ENCODE measurements at places on chromosomes 3 and 15.
A peak's percentile ranks its signal among the peaks of the same experiment; 100 is the strongest.

DNA sequence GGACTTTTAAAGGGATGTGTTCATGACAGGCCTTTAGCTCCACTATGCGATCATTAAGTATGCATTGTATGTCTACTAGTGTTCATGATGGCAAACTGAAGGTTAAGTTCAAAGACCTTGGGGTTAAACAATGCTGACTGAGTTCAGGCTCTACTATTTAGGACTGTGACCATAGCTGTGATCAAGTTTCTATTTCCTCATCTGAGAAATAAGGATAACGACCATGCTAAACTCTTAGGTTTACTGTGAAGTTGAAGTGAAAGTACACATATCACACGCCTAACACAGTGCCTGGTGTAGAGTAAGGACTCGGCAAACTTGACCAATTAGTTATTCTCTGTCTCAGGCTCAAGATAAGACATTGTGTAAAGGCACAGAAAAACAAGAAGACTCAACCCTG lies 243.2 kb downstream of the MBNL1 start:
- no peak for DNase-seq

DNA sequence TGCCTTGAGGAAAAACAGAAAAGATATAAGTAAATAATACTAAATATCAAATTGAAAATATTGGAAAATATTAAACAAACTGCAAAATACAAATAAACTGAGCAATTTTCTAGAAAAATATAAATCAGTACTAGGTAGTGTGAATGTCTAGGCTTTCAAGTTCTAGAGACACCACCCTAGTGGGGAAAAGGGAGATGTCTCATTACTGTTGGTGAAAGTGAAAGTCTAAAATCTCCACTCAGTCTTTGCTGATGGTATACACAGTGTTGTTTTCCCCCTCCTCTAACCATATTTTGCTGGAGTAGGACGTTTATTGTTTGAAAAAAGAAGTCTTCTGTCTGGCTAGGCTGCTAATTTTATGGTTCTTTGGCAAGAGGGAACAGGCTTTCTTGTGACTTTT lies 1368.9 kb downstream of the OTOL1 start:
- DNase-seq: no peak

GRCh38 chr3:104628185-104628789 lies 738.4 kb upstream of the ALCAM start:
- peak; percentile 72 for DNase-seq

GRCh38 chr15:41894791-41895463 lies 1.1 kb upstream of the SPTBN5 start:
- peak; percentile 55 for DNase-seq

DNA sequence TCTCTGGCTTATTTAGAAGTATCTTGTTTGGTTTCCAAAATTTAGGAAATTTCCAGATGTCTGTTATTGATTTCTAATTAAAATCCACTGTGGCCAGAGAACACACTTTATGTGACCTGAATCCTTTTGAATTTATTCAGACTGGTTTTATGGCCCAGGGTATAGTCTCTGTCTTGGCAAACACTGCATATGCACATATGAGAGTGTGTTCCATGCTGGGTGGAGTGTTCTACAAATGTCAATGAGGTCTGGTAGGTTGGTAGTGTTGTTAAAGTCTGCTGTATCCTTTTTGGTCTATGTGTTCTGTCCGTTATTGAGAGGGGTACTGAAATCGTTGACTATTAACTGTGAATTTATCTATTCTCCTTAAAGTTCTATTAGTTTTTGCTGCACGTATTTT lies 30.2 kb downstream of the PGPEP1L start:
- no peak for DNase-seq

- no peak for DNase-seq
These were observed 6.2 kb upstream of the ATP13A4 start for GRCh38 chr3:193560870-193561269.

DNA sequence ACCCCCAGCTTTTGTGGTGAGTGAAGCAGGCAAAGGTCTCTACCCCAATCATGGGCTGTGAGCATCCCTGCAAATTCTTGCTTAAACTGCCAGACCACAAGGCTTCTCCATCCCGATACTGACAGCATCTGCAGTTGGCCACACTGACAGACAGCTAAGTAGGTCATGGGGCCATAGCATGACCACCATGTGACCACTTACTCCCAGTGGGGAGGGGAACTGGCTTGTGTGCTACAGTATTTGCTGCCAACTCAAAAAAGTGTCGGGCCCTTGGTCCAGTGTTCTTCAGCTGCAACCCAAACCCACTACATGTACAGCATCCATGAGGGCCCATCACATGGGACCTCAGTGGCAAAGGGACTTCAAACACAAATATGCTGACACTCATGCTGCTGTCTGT lies 103.4 kb downstream of the SEC22A start:
- no peak for DNase-seq

DNA sequence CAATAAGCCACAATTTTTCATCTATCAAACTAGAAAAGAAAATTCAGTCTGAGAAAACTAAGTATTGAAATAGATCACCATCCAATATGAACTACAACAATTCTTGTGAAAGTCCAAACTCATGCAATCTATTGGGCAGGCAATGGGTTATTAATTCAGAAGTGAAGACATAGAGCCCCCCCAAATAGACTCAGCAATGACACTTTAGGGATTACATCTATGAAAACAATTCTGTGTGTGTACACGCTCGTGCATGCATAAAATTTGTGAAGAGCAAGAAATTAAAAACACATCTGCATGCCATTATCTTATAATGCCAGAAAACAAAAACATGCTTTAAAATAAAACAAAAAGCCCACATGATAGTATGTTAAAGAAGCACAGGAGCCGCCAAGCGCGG lies 151.3 kb downstream of the NR1I2 start:
- DNase-seq: no peak

DNA sequence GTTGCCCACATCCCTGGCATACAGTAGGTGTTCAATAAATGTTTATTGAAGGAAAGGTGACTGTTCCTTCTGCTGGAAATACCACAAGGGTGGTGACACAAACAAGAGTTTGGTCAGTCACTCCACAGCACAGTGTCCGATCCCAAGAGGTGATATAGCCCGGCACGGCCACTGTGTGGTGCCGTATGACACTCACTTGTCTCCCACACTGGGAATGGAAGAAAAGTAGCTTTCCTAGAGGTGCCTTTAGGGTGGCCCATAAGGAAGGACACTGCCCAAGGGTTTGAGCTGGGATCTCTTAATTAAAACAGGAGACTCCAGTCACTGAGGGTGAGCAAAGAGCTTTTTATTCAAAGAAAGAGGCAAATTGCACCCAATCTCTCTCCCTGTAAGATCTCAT lies 40.5 kb downstream of the TGM4 start:
- DNase-seq: no peak

GRCh38 chr3:132916096-132916495 lies 122.1 kb upstream of the TMEM108 start:
- no peak for DNase-seq

Data from Karpas-422 (cell line).